ENCODE measurements at places on chromosomes 3 and 15.

- peak; percentile 57 for DNase-seq
These were observed 68.3 kb upstream of the GLCE start for GRCh38 chr15:69092159-69092558.

DNA sequence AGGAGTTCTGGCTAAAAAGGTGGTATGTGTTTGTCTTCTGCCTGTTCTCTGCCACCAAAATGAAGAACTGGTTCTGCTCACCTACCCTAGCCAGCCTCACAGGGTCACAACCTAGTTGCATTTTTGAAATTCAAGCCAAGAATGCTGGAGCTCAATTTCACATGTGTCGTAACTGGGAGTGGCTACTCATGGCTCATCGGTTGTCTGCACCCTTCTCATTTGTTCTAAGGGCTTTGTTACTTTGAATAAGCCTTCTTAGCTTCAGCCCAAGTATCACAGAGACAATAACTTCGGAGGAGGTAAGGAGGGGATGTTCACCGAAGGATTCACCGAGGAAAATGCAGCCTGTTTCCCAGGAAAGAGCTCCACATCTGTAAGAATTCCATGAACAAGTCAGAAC is 134.3 kb upstream of the RARB start:
- no peak for DNase-seq

- no peak for DNase-seq
These were observed 3.2 kb downstream of the CPEB1 start for GRCh38 chr15:82643992-82644391.

DNA sequence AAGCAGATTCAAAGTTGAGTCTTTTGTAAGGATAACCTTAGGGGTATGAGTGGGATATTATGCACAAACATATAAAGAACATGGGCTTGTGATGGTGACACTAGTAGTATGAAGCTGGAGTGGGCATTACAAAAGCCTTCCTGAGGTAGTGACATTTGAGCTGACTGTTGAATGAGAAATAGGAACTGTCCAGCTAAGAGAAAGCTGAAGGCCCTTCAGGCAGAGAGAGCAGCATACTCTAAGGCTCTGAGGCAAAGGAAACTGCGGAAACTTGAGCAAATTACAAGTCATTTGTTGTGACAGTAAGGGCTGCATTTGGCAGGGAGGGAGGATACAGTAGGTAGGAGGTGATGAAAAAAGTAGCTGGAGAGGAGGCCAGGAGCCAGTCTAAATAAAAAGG is 190.7 kb upstream of the CD96 start:
- DNase-seq, result no peak

DNA sequence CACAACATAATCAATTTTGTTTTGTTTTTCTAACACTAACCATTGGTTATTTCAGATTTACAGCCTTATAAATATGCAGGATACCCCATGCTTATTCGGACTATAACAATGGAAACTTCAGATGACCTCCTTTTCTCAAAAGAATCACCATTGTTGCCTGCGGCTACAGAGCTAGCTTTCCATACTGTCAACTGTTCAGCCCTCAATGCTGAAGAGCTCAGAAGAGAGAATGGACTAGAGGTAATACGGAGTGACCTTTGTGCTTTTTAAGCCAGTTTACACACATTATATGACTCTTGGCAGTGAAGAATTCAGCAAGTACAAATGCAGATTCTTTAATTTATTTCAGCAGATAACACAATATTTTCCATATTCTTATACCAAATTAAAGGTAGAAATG is 81.8 kb downstream of the DNAJC13 start:
- DNase-seq, result no peak

DNA sequence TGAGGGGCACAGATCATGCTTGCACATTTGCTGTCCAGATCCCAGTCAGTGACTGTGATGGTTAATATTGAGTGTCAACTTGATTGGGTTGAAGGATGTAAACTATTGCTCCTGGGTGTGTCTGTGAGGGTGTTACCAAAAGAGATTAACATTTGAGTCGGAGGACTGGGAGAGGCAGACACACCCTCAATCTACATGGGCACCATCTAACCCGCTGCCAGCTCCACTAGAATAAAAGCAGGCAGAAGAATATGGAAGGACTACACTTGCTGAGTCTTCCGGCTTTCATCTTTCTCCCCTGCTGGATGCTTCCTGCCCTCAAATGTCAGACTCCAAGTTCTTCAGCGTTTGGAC is 5.1 kb downstream of the GP9 start:
- no peak for DNase-seq

All from SJSA1 (cell line).